ENCODE measurements at places on chromosomes 12 and 14.

GRCh38 chr14:50792051-50792477, 38.9 kb downstream of the NIN start:
- DNase-seq = peak; percentile 41

DNA sequence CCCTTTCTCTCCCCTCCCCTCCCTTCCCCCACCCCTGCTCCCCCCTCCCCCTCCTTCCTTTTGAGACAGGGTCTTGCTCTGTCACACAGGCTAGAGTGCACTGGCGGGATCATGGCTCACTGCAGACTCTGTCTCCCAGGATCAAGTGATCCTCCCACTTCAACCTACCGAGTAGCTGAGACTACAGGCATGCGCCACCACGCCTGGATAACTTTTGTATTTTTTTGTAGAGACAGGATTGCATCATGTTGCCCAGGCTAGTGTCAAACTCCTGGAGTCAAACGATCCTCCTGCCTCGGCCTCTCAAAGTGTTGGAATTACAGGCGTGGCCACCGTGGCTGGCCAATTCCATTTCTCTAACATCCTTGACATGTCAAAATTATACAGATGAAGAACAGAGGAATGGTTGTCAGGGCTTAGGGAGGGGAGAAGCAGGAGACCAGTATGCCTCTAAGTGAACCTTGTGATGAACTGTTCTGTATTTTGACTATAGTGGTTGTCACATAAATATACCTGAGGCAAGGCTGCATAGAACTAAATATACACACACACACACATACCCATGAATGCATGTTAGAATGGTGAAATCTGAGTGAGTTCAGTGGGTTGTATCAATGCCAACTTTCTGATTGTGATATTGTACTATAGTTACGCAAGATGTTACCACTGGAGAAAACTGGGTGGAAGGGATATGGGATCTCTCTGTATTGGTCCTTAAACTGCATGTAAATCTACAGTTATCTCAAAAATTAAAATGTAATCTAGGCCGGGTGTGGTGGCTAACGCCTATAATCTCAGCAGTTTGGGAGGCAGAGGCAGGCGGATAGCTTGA, 3.6 kb upstream of the CFAP73 start:
- DNase-seq = no peak

DNA sequence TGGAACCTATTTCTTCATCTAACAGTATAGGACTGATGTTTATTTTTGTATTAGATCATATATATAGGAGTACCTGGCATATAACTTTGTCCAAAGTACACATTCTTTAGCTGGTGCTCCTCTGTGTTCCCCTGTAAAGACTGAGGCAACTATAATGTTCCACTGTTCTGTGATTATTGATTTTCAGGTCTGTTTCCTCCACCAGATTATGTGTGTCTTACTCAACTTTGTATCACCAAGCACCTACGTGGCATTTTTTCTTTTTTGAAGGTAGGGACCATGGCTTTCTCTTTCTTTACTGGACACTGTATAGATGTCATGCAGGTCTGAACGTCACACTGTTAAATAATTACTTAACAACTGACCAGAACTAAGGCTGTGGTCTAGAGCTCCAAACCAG, 29.3 kb downstream of the BICD1 start:
- no peak for DNase-seq

DNA sequence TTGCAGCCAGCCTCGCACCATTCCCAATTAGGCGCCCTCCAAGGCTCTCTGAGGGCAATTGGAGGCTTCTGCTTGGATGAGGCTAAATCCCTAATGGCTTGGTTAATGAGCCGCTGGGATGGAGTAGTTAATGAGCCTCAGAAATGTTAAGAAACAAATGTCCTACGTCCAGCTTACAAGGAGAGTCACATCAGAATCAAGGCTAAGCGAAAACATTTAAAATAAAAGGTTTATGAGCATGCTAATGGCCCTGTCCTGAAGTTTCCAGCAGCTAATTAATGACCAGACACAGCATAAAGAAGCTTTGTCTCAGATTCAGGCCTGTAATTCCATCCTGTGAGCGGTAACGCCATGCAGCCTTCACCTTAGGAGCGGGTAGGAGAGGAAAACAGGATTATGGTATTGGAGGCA, 200.7 kb upstream of the BCL2L14 start:
- no peak for DNase-seq

- DNase-seq = no peak
Observed at GRCh38 chr14:22588526-22589095, 413 bp downstream of the DAD1 start.

GRCh38 chr12:122423258-122424165, 1.0 kb upstream of the CLIP1 start:
- DNase-seq = no peak

DNA sequence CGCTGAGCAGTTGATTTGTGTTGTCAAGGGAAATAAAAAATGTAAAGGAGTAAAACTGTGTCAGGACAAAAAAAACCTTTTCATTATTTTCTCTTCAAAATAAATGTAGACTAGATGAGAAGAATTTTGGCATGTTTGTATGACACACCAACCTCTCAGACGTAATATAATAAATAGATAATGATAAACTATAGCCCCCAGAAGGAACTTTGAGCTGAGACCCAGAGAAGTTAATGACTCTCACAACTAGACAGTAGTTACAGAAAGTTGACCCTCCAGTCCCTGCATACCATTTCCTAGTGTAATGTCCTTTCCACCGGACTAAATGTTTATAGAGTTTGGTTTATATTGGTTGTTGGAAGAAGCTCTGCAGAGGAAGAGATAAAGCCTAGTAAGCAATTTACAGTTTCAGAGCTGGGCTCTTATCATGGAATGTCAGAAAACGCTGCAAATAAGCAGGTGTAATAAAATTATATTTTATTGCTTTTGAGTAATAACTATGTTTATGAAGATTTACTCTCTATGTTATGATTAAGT, 97.3 kb downstream of the TRHDE start:
- no peak for DNase-seq

GRCh38 chr12:124525927-124526692, 41.3 kb downstream of the NCOR2 start:
- no peak for DNase-seq

Data from GM13976 (cell line).